ENCODE measurements at places on chromosomes 2 and 18.

DNA sequence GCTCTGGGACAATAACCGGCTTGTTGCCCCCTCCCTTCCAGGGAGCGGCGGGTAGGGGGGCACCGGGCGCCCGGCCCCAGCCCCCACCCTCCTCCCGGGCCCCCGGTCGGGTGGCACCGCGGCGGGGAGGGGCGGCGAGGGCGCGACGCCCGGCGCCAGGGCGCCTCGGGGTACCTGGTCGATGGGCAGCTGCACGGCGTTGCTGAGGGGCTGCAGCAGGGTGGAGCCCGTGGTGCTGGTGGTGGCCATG is 193 bp downstream of the MBOAT2 start:
- DNase-seq: no peak

DNA sequence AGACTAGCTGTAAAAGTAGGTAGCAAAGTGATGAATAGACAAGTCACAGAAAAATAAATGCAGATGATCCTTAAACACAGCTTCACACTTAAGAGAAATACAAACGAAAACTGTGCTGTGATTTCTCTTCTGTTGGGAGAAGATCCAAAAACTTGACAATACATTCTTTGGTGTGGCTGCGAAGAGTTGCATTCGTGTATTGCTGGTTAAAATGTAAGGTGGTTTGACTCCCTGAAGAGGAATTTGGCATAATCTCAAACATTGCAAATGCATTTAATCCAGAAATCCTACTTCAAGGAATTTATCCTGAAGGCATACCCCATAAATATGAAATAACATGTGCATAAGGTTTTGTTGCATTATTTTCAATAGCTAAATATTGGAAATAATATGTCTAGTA is 7.1 kb downstream of the CCNYL1 start:
- DNase-seq: no peak

DNA sequence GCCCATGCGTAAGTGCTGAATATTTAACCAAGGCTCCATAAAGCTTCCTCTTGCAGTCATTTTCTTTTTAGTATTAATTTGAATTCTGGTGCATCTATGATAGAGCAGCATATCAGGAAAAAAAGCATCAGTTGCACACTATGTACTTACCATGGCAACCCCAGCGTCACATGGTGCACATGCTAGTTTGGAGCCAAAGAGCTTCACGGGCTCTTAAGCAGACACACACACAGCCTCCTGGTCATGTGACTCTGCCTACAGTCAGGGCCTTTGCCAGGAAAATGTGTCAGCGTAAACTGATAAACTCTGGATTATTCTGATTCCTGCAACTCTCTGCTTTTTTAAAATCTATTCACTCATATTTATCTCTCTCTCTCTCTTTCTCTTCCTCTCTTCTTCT is 30.2 kb downstream of the NYAP2 start:
- peak; percentile 35 for DNase-seq

DNA sequence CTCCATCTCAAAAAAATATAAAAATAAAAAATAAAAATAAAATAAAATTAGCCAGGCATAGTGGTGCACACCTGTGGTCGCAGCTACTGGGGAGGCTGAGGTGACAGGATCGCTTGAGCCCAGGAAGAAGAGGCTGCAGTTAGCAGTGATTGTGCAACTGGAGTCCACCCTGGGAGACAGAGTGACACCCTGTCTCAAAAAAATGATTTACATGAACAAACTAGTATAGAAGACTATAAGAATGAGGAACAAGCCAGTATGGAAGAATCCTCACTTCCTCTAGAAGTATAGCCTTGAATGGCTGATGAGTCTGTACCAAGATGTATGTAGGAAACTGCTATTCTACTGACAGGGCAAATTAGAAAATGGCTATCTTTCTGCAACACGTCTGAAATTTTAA is 10.9 kb downstream of the YES1 start:
- no peak for DNase-seq

DNA sequence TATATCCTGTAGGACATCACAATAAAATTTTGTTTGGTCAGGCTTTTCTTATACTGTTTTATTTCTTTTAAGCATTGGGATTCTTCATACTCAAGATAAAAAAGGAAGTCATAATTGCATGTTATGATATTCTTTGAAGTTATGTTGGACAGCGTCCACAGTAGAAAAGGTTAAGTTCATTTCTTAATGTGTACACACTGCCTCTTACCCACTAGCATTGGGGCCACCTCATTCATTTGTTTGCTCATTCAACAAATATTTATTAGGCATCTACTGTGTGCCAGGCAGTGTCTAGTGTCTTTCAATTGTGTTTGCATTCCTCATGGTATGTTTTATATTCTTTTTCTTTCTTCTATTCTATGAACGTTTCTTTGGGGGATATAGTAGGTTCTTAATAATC is 70.2 kb downstream of the PTPRM start:
- DNase-seq: no peak

DNA sequence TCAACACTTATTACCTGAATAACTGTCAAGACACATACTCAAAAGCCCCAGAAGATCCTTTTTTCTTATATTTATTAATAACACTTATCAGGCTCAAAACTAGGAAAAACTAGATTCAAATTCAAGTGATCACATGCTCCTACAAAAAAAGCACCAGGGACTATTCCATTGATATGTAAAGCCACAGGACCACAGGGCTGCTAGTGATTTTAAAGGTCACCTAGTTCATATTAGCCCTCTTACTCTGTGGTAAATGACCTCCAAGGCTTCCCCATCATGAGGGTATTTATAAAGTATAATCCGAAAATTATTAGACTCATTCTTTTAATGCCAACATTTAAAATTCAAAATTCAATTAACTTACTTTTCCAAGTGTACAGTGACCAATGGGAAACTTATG is 52.5 kb downstream of the LRPPRC start:
- no peak for DNase-seq

- no peak for DNase-seq
Observed at GRCh38 chr2:207683438-207683837, 28.0 kb upstream of the CCNYL1 start.

GRCh38 chr18:37948471-37948870 is 382.9 kb upstream of the CELF4 start:
- DNase-seq: no peak

DNA sequence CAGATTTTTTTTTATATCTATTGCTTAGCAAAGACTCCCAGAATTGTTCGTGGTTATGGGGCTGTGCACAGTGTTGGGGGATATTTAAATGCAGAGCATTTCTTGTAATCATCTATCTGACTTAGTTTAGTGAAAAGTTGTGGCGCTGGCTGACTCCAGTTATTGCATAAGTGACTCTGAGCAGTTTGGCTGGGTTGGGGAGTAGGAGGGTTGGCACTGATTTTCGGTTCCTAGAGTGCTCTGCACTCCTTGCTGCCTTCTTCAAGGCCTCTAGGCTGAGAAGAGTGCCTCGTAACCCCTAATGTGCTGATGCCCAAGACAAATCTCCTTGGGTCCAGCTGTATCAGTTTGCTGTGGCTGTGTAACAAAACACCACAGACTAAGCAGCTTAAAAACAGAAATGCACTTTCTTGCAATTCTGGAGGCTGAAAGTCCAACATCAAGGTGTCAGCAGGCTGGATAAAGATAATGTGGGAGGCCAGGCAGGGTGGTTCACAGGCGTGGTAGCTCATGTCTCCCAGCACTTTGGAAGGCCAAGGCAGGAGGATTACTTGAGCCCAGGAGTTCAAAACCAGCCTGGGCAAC is 6.5 kb upstream of the IMPA2 start:
- DNase-seq: no peak

GRCh38 chr2:157839162-157839801 is 36.8 kb downstream of the ACVR1 start:
- peak; percentile 66 for DNase-seq

GRCh38 chr18:59624369-59624765 is 72.9 kb downstream of the CCBE1 start:
- no peak for DNase-seq

DNA sequence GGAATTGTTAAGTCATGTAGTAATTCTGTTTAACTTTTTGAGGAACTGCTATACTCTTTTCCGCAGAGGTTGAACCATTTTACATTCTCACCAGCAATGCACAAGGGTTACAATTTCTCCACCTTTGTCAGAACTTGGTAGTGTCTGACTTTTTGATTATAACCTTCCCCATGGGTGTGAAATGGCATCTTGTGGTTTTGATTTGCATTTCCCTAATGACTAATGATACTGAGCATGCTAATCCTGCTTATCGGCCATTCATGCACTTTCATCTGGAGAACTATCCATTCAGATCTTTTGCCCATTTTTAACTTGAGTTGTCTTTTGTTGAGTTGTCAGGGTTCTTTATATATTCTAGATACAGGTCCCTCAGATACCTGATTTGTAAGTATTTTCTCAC is 47.2 kb downstream of the CYB5A start:
- DNase-seq: no peak

DNA sequence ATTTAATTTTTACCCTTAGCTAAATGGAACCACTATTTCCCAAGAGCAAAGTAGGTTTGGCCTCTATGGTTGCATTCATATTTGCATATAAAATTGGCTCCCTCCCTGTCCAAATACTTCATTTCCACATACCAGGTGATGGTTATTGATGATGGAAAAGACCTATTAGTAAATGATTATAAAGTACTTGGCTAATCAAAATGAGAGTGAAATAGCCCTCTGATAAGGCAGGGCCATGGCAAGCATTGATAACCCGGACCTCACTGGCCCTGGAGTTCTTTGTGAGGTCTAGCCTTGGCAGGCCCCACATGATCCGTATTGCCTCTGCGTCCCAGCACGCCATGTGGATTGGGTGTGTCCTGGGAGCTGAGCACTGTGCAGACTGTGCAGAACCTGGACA is 201.1 kb upstream of the GATA6 start:
- DNase-seq: no peak

DNA sequence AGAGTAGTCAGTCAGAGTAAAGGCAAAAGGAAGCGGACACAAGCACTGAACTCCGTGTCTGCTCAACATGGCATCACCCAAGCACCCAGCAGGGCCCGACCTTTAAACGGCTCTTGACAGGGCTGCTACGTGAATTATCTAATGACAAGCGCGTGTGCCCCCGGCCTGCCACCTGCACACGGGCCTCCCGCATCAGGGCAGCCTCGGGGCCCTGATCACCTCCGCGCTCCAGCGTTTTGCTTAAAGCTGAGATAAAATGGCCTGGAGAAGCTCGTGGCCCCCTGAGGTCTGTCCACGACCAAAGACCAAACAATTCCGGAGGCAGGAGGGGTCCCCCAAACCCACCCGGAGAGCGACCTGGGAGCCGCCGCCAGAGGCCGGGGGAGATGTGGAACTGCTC is 376 bp downstream of the NDUFA10 start:
- DNase-seq: no peak

DNA sequence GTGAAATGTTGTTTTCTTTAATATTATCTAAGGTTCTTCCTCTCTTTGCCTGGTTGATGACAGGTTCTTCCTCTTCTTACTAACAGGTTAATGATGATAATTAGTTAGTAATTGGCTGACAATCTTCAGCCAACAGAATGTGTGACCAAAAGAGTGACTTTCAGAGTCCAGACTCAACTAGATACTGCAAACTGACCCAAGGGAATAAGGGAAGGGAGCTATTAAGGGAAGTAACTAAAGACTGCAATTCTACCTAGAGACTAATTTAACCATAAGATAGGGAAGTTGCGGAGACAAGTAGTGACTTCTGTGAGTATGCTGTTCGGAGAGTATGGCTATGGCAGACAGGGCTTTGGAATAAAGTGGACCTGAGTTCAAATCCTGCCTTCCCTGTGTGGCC is 127.3 kb upstream of the TACR1 start:
- DNase-seq: no peak

GRCh38 chr18:31996007-31996406 is 22.6 kb upstream of the RNF125 start:
- no peak for DNase-seq

DNA sequence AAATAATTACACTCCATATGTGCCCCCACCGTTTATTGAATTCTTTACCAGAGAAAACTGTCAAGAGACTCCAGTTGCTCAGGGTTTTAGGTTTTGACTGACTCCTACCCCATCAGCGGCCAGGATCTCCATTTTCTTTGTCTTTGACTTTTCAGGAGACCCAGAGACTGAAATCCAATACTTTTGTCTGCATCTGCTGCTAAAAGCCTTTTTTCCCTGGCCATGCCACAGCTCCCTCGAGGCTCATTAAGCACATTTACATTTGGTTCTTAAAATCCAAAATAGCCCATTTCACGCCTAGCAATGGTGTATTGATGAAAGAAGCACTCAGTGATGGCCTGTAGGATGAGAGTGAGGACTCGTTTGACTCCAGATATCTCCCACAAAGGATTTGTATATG is 332.6 kb upstream of the ACVR2A start:
- DNase-seq: no peak

DNA sequence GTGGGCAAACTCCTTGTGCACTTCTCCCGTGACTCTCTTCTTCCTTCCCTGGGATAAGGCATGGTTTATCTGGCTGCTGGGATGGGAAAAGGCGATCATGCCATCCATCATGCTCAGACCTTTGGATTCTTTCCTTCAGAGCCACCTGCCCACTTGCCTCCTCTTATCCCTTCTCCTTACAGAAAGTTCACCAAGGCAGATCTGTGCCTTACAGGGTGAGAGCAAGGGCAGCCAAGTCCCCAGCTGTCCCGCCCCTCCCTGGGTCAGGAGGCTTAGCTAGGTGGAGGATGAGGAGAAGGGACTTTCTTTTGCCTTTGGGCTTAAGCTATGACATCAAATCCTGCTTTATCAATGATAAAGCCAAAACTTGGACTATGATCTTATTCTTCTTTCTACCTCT is 47.6 kb downstream of the KCNE4 start:
- no peak for DNase-seq

GRCh38 chr2:231323316-231323715 is 72.2 kb upstream of the B3GNT7 start:
- DNase-seq: no peak

- no peak for DNase-seq
Observed at GRCh38 chr2:71759060-71759459, 305.7 kb downstream of the DYSF start.

DNA sequence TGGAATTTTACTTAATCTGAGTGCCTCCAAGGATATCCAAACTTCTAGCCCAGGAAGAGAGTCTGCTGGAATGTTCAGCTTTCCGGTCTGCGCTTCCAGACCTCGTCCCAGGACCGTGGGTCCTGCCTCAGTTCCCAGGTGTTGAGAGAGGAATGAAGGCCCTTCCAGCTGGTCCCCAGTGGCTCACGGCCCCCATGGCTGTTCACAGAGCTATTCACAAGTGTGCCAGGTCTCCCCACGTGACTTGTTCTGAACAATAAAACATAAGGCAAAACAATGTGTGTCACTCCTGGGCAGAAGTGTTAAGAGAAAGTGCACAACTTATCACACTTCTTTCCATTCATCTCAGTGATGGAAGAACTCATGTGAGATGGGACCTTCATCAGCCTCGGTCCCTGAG is 20.1 kb upstream of the TEX51 start:
- no peak for DNase-seq

DNA sequence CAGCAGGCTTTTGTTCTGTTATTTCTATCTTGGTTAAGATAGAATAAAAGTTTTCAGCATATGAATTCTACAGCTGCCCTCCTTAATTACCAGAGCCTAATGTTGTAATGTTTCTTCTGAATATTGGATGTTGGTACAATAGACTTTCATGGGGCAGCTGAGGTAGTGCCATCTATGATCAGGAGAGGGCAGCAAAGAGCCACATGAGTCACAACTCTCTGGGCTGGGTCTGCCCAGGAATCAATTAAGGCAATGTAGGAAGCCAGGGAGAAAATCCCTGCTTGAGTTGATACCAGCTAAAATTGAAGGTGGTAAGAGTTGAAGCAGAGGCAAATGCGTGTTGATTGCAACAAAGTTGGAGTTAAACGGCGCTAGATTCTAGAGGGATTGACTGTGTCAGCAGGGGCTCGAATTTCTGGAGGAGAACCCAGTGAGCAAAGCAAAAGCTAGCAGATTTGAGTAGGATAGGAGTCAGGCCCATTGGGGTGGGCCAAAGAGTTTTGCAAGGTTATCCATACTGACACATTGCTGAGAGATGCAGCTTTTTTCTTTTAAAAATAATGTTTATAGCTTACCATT is 10.6 kb upstream of the MC5R start:
- peak; percentile 59 for DNase-seq
